Activated naive CD4-positive, alpha-beta T cell (primary cell): ENCODE measurements at places on chromosomes 3 and 15.

GRCh38 chr15:69400850-69401249 lies 13.3 kb upstream of the KIF23 start:
- no peak for DNase-seq

DNA sequence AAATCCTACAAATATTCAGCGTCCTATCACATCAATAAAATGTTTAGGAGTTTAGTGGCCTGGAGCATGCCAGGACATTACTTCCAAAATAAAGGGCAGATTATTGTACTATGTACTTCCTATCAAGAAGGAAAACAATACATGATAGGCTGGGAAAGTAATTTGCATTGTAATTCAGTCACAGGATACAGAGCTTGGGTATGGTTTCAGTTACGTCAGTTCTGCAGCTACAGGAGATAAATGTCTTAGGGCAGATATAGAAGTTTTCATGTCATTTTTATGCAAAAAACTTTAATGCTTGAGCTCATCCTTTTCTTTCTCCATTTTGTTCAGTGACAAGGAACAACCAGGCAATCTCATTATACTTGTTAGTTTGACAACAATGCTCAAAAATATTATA lies 155.2 kb downstream of the NFKBIZ start:
- no peak for DNase-seq

DNA sequence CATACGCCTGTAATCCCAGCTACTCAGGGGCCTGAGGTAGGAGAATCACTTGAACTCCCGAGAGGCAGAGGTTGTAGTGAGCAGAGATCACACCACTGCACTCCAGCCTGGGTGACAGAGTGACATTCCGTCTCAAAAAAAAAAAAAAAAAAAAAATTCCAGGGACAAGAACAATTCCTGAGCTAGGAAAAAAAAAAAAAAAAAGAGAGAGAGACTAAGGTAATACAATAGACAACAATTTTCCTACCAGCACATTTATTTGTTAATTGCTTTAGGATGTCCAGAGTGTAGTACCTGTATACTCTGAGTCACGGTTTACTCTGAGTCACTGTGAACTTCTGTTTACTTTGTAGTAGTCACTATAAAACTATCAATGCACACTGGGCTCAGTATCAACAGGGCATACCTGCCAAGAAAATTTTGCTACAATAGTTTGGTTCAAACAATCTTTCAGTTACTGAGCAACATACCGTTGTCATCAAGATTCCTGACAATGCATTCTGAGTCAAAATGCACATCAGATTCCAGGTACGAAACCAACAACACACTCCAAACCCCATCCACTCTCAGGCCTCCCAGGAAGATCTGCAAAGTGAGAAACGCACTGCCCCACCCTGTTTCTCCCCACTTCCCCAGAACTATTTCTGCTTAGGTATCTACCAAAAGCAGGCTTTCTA lies 28.3 kb downstream of the IGF2BP2 start:
- DNase-seq, result no peak

- DNase-seq, result no peak
These were observed 1.2 kb upstream of the ABHD17C start for GRCh38 chr15:80693682-80694610.

DNA sequence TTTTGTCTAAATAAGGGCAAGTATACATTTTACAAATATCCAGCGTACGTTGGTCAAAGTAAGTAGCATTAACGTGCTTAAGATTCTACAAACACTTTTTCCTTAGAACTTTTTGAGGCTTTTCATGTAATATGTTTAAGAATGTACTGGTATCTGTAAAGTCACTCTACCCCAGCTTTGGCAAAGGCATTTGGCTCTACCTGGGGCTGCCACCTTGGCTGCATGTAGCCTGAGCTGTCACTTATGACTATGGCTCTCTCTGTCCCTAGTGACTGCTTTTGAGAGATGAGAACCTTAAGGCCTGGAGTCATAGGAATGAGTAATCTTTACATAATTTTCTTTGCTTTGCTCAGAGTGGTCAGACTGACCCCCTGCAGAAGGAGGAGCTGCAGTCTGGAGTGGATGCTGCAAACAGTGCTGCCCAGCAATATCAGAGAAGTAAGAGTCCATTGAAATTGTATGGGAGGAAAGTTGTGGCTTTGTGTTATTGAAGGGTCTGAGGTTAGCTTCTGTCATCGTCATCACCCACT lies 61.2 kb downstream of the IQGAP1 start:
- no peak for DNase-seq

GRCh38 chr15:65985387-65985786 lies 116.1 kb downstream of the RAB11A start:
- no peak for DNase-seq

GRCh38 chr3:122623031-122623829 lies 45.8 kb downstream of the PARP15 start:
- DNase-seq, result no peak

DNA sequence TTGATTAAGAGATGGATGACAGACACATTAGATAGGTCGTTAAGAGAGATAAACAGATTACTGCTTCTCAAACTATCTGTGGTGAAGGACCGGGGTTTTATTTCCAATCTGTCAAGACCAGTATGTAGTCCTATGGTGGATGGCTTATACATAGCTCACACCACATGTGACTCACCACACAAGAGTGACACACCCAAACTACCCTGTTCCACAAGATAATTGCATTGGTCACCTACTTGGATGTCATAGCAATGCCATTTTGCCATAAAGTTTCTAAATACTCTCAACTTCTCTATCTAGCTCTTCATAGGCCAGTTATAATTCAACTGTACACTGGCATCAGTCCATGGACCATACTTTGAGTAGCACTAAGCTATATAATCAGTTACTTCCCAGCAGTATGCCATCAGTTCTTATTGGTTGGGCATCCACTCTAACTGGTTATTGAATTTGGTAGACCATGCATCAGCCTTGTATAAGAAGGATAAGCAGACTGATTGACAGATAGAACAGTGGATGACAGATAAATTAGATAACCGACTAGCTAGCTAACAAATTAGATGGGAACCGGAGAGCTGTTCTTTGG lies 11.6 kb downstream of the WWTR1 start:
- no peak for DNase-seq

DNA sequence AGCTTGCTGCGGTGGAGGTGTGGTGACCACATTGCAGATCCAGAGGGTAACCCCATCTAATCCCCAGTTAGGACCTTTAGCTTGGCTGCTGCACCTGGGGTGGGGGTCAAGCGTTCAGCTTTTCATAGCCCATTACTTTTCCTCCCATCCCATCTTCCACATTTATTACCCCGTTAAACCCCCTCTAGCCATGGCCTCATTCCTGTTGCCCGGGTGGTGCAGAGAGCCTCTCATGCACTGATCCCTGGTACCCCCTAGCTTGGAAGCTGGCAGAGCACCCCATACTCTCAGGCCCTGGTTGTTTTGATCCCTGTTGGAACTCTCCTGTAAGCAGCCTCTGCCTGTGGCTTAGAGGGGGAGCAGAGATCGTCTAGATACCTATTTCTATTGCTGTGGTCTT lies 20.8 kb downstream of the CDAN1 start:
- no peak for DNase-seq

DNA sequence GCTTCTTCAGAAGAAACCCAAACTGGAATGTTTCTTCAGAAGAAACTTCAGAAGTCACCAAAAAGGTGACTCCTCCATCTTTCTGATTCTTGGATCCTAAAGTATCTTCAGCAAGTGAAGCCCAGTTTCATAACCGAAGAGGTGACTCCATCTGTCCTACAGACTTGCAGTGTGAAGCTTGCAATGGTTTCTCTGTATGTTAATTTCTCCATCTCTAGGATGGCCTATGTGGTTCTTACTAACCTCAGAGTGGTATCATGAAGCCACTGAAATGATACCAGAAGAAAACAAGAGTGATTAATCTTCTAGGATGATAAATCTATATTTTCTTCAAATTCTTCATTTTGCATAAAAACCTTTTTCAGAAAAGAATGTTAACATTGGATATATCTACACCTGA lies 495 bp upstream of the AQP9 start:
- no peak for DNase-seq

DNA sequence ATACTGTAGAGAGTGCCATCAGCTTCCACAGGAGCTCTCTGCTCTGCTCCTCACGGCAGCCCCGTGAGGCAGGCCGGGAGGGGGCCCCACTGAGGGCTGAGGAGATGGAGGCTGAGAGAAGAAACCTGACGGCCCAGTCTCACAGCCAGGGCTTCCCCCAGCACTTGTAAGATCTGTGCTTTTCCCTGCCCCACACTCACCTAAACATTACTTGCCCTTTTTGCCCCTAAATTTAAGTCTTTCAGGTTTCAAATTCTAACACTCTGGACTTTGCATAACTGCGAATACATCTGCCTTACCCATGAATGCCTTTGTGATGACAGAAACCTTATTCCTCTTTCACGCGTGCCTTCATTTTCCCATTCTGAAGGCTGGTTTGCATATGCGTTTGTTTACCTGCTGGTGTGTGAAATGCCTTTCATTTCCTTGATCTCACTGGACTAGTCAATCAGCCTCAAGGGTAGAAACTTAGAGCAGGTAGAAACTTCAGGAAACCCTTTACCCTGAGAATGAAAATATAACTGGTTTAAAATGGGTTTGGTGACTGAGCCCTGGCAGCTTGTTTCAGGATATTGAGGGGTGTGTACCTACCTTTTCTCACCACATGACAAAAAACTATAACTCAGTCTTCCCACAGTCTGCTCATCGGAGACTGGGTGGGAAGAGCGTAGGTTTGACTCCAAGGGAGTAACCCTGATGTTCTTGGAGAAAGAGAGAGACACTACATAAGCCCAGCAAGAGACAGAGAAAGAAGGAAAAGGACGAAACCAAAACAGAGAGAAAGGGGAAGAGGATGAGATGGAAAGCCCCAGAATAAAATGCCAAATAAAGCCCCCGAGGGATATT lies 20.1 kb downstream of the SLC12A8 start:
- no peak for DNase-seq

GRCh38 chr15:89360294-89360971 lies 25.8 kb upstream of the POLG start:
- no peak for DNase-seq

GRCh38 chr3:34258271-34258998 lies 460.0 kb downstream of the PDCD6IP start:
- DNase-seq, result no peak

GRCh38 chr3:140308535-140308934 lies 369.3 kb upstream of the TRIM42 start:
- no peak for DNase-seq

- DNase-seq, result peak; percentile 6
These were observed 544.8 kb downstream of the AGBL1 start for GRCh38 chr15:86624261-86625036.

- DNase-seq, result no peak
These were observed 10.2 kb upstream of the NR2E3 start for GRCh38 chr15:71800190-71800589.

GRCh38 chr15:69648212-69648611 lies 195.6 kb downstream of the RPLP1 start:
- no peak for DNase-seq

DNA sequence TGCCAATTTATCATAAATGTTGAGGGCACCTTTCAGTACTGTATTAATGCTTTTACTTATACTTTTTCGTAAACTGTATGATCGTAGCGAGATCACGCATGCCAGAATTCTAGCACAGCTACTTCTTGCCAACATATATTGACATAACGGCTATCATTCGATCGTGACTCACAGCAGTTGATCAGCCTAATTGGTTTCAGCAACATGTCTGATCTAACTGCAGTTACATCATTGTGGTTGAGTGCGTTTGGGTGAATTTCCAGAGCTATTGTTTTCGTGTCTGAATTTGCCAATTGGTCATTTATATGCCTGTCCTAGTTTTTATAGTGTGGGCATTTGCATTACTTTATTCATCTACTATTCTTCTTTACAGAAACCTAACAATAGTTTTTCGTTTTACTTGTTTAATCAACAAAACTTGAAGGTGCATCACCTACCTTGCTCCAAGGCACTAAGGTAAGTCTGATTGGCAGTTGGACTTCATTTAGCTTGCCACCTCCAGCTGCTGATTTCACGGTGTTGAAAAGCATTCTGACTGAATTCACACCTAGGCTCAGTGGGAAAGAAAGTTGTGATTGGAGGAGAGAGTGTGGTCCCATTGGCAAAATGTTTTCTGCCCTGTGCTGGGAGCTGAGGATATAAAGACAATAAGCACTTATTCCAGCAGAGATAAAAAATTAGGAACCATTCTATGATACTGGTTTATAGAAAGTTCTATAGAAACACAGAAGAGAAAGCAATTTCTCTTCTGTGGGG lies 120.9 kb upstream of the RGMA start:
- DNase-seq, result no peak

DNA sequence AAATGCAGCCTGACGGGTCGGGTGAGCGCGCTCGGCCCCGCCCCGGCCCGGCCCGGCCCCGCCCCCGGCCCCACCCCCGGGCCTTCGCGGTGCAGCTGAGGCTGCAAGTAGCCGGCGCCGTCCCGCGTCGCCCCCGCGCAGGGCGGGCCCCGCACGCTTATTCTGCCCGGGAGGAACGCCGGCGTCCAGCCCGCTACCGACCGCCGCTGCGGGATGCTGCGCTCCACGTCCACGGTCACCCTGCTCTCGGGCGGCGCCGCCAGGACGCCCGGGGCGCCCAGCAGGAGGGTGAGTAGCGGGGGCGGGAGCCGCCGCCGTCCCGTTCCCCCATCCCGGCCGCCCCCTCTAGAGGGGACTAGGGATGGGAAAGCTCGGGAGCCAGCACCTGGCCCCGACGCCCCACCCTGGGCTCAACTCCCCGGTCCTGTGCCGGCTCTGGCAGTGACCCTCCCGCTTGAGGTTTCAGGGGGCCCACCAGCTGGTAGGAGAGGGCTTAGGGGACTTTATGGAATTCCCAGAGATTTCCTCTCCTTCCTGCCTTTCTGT lies at the start of gene MYZAP:
Gene MYZAP (plus strand): TSS at position 83 of the 546 bp plus-strand sequence. CDS start 131 bp downstream, at position 214.
- peak; percentile 54 for DNase-seq

DNA sequence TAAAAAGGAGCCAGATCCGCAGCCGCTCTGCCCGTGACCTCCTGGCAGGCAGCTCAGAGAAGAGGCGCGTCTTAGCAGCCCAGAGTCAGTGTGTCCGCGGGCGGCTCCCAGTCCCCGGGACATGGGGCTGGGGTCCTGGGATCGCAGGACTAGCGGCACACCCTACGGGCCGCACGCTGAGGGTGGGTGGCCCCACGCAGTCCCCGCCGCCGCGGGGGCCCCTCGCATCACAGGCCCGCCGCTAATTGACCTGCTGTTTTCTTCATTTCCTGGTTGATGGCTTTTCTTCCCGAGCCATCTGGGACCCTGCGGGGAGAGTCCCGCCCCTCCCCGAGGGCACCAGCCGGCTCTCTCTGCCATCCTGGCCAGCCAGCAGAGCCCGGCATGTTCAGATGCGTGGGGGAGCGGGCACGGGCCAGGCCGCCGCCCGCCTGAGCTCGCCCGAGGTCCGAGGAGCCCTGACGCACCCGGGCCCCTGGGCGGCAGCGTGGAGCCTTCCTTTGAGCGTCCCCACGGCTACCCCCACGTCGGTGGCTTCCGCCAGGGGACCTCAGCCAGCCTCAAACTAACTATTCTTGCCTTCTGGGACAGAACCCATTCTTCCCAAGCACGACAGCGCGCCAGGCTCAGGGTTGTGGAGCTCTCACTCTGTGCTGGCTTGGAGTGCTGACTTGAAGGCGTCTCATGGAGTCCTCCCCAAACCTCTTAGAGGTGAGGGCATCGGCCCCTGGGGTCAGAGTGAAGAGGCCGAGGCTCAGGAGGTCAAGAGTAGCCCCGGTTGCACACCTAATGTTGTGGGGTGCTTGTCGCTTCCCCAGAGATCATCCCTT lies 34.6 kb upstream of the CACNA2D3 start:
- no peak for DNase-seq
